Stimulated activated CD8-positive, alpha-beta memory T cell treated with anti-CD3 and anti-CD28 coated beads, Interleukin-4, amount 100 ng/mL, for 1 hour (primary cell): ENCODE measurements at places on chromosomes 7 and 10.

DNA sequence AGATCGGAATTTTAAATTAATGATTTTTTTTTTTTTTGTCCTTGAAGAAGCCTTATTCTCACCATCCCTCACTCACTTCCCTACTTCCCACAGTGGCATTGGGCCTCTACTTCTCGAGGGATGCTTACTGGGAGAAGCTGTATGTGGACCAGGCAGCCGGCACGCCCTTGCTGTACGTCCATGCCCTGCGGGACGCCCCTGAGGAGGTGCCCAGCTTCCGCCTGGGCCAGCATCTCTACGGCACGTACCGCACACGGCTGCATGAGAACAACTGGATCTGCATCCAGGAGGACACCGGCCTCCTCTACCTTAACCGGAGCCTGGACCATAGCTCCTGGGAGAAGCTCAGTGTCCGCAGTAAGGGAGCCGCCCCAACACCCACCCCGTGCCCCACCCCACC, 23.5 kb downstream of the RET start:
- no peak for DNase-seq

DNA sequence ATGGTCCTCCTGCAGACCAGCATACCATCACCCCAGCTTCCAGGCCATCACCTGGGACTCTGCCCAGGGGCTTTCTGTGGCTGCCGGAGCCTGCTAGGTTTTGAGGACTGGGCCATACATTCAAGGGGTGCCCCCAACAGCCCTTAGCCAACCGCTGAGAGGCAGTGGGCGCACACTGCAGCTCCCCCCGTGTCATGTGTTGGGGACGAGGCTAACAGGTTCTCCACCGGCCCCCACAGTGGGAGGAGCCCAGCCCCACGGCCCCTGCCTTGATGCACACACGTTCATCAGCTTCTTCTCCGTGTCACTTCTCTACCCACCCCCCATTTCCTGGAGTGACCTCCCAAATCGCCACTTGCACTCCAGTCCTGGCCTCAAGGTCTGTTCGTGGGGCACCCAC, 543.2 kb upstream of the FOXK1 start:
- DNase-seq = no peak

GRCh38 chr10:30836406-30836805, 195.3 kb downstream of the ZNF438 start:
- DNase-seq = no peak

DNA sequence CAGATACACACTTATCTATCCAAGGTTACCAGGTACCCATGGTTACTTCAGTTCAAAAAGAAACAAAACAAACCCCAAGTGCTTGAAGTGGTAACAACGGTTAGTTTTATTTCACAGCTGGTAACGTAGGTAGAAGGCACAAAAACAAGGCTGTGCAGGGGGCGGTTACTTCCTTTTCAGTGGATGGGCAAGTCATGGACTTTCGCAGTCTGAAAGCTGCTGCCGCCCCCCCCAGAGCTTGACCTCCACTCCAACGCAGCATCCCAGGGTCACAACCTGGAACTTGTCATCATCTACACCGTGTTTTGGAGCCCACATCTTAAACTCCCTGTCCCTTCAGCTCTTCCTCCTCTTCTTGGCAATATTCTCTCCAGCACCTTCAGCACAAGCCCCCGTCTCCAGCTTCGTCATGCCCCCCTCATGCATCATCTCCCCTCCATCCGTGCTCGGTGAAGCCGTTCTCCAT, 181.2 kb upstream of the ITGB1 start:
- peak; percentile 62 for DNase-seq

DNA sequence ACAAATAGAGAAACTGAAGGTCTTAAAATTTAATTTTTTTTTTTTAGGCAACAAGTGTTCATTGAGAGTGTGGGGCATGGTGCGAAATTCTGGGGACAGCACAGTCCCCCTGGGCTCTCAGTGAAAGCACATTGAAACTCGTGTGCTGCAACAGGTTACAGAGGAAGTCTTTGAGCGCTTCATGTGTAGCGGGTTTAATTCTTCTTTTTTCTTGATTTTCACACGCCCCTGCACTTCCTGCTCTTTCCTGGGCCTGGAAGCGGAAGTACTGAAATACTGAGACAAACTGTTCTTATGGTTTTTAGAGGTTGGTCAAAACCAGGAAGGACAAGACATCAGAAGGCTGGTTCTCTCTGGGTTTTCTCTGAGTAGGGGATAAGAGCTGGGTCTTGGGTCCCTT, 203.5 kb downstream of the PTEN start:
- DNase-seq = no peak

GRCh38 chr7:122453432-122453831, 148.9 kb upstream of the FEZF1 start:
- DNase-seq = no peak

DNA sequence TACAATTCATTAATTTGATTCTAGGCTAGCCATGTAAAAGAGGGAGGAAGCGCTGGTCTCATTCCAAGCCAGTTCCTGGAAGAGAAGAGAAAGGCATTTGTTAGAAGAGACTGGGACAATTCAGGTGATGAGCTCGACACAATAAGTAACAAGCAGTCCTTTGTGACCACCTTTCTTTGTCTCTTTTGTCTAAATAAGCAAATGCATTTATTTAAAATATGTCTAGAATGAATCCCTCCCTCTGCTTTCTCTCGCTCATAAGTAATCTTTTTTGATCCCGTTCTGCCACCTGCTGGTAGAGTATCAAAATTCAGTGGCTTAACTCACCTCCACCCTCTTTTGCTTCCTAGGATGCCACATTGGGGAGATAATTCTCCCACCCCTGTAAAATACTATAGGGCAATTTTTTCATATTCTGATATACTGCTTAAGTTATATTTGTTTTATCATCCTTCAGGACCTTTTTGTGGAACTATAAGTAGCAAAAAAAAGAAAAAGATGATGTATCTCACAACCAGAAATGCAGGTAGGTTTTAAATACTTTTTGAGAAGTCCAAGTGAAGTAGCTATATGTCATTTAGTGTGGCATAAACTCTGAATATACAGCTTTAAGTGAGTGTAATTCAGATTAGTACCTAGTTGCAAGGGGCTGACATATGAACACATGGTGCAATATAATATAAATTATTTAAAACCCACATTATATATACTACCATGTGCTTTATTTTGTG, 91.5 kb downstream of the GSDME start:
- DNase-seq = peak; percentile 9

DNA sequence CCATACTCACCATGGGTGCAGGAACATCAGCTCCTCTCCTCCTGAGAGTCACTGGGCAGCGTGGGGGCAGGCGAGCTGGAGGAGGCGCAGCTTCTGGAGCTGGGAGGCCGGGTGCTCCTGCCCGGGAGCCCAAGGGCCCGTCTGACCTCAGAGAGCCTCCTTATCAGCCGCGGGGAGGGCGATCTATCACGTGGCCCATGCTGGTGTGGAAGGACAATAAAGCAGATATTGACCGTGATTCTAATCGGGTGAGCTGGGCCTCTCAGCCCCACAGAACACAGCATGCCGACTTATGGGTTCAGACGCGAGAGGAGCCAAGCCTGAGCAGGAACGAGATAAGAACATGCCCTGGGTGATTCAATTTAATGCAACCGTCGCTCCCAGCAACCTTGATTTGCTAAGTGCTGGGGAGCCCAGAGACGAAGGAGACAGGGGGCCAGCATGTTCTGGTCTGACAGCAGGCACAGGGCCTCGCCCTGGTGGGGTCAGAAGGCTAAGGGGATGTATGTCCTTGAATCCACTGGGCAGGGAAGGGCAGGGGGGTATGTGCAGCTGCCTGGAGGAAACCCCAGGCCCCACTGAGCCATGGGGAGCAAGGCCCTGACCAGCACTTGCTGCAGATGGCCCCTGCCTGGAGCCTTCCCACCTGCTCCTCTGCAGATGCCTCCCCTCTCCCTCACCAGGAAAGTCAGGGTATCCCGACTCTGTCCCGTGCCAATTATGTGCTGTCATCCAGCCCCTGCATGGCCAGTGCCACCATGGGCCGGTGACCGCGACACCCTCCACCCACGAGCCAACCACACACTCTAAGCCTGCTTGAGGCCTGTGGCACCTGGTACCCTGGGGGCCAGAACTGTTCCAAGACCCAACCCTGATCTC, 95.3 kb upstream of the RET start:
- DNase-seq = no peak

DNA sequence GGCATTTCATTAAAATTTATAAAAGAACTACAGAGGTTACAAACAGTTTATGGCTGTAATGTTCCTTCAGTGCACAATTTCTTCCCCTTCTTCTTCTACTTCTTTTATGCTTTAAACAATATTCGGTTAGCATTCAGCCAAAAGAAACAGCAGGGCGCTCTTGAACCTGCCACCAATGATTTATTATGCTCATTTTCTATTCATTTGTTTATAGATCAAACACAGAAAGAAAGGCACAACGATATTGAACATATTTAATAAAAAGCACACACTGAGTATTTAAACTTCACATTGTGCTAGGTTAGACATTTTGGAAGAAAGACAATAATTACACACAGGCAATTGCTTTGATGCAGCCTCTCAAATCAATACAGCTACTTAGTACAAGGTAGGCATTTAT, 1025.8 kb upstream of the LRRN3 start:
- DNase-seq = no peak

DNA sequence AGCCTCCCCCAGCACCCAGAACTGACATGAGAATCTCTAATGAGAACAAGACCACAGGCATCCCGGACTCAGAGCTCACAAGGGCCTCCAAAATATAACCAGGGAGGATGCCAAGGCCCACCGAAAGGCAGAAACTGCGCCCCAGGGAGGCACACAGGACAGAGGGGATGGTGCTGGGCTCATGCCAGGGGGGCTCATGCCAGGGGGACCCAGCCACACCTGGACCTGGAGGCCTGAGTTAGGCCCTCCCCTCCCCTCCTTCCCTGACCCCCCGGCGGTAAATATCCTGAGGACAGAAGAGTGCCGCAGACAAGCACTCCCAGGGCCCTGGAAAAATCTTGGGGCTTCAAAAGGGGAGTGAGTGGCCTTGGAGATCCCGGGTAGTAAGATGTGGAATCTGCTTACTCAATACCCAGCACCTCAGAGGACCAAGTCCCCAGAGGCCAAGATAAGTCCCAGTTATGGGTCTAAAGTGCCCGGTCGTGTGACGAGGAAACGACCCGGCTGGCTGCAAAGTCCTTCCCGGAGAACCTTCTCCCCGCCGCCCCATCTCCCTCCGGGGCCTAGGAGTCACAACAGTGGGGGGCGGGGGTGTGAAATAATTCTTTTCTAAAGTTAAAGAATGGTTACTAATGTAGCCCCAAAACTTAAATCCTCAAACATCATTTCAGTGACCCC, 11.9 kb downstream of the PDGFA start:
- DNase-seq = no peak

- no peak for DNase-seq
These were observed 5.4 kb downstream of the AKR1B1 start for GRCh38 chr7:134453518-134453917.

- no peak for DNase-seq
These were observed 48.8 kb upstream of the PSAP start for GRCh38 chr10:71899665-71900412.

GRCh38 chr10:106716381-106716780, 448.1 kb downstream of the SORCS1 start:
- no peak for DNase-seq

DNA sequence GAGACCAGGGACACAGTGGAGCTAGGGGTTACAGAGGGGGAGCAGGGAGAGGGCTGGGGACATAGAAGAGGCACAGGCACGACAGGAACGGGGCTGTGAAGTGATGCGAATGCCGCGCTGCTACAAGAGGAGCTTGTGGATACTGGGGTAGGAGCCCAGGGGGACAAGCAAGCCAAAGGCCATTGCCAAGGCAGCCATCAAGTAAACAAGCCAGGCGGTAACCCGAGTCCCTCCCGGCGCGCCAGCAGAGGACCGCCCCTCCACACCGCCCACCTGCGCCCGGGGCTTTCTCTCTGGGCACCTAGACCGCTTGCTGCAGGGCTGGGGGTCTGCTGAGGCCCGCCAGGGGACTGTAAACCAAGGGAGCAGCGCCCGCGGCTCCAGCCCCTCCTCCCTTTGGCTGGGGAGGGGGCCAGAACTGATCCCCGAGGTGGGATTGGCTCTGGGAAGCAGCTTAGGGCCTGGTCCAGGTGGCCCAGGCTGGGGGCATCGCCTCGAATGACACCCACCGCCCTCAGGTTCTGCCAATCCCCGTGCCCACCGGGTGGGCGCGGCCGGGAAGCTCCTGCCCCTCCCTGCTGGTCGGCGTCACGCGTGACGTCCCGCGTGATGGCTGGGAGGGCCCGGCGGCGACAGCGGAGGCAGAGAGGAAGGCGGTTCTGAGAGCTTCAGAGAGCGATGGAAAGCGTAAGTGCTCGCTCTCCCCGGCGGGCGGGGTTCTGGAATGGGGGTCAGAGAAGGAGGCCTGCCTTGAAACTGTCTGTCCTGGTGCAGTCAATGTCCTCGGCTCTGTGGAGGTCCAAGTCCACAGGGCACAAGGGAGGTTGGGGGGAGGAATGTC, 982 bp downstream of the SFXN3 start:
- DNase-seq = peak; percentile 58

DNA sequence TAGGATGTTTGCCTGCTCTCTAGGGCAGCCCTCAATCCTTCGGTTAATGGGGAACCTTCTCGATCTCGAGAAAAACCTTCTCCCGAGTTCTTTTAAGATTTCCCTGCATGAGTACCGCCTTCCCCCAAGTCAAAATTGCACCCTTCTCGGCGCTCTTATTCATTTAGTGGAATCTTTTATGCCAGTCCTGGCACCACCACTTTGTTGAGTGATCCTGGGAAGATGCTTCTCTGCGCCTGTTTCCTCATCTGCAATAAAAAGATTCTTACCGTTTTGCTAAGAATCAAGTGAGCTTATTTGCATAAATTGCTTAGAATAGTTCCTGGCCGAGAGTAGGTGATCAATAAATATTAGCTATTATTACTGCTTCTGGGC, 697 bp downstream of the ARPC1A start:
- DNase-seq = no peak

DNA sequence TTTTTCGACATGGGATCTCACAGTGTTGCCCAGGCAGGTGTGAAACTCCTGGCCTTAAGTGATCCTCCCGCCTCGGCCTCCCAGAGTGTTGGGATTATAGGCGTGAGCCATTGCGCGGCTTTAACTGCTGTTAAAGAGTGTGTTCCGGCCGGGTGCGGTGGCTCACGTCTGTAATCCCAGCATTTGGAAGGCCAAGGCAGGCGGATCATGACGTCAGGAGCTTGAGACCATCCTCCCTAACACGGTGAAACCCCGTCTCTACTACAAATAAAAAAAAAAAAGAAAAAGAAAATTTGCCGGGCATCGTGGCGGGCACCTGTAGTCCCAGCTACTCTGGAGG, 1.1 kb downstream of the RABGEF1 start:
- DNase-seq = no peak

DNA sequence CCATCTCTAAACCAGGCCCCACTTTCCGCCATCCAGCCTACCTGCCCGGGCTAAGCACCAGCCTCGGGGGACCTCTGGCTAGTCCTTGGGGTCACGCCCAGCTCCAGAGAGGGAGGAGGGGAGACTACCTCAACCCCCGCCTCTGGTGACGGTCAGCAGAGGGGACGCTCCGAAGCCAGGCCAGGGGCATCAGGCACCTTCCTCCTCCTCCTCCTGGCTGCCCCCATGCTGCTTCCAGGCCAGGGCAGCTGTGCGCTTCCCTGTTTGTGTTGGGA, 4.0 kb upstream of the SMARCD3 start:
- no peak for DNase-seq

- no peak for DNase-seq
These were observed 678 bp downstream of the SH2B2 start for GRCh38 chr7:102287111-102287980.
